ENCODE measurements at places on chromosomes 1 and 21. TPM values are rescaled to one million over a fixed set of nuclear protein-coding genes. Genes with fewer than 3 reads are reported as not detected.

- peak; percentile 82 for DNase-seq
These were observed 52.4 kb upstream of the CDC42BPA start for GRCh38 chr1:227370533-227371254.

DNA sequence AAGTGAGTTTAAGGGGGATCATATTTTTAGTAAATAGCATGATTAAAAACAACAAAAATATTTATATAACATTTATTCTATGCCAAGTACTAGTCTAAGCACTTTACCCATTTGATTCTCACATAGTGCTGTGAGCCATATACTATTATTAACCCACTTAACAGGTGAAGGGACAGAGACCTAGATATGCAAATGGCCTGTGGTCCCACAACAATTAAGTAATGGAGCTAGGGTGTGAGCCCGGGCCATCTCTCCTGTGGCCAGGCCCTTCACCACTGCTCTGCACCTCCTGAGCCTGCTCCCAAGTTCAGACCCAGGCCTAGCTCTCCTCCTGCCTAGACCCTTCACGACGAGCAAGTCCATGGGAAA lies 537 bp downstream of the ASCL5 start:
- DNase-seq = no peak

- no peak for DNase-seq
These were observed 205.4 kb downstream of the SMYD3 start for GRCh38 chr1:246301553-246302250.

DNA sequence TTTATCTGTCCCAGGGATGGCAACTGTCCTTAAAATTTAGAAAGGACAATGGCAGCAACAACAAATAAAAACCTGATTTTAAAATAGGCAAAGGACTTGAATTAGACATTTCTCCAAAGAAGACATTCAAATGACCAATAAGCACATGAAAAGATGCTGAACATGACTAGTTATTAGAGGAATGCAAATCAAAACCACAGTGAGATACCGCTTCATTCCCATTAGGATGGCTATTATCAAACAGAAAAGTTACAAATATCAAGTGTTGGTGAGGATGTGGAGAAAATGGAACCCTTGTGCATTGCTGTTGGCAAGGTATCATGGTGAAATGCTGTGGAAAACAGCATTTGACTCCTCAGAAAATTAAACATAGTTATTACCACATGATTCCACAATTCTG lies 120.7 kb downstream of the CRB1 start:
- DNase-seq = no peak

The SPRR1B gene
- total RNA-seq = not detected

The NFIA gene
- total RNA-seq = 5.0 TPM

The SRSF10 gene
- total RNA-seq = 125 TPM
